Chondrocyte (in vitro differentiated cells): ENCODE measurements at places on chromosomes 16 and 17. TPM values are rescaled to one million over a fixed set of nuclear protein-coding genes. Genes with fewer than 3 reads are reported as not detected.

- DNase-seq: no peak
Measured at GRCh38 chr17:79168486-79169055, 93.9 kb downstream of the ENGASE start.

- DNase-seq: peak; percentile 62
Measured at GRCh38 chr16:50252082-50252611, 14.2 kb upstream of the ADCY7 start.

DNA sequence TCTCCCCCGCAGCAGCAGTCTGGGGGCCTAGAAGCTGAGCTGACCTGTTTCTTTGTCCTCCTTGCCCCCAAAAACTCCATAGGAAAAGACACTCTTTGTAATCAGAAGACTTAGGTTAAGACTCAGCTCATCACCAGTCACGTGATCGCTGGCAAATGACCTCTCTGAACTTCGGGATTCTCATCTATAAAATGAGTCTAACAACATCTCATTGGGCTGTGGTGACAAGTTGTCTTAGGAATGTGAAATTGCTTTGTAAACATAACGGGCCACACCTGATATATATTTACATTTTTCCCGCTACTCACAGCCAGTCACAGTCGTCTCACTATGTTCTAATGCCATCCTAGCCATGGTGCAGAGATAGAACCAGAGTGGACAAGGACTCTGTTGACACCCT is 86.0 kb upstream of the LHX1 start:
- DNase-seq: no peak

DNA sequence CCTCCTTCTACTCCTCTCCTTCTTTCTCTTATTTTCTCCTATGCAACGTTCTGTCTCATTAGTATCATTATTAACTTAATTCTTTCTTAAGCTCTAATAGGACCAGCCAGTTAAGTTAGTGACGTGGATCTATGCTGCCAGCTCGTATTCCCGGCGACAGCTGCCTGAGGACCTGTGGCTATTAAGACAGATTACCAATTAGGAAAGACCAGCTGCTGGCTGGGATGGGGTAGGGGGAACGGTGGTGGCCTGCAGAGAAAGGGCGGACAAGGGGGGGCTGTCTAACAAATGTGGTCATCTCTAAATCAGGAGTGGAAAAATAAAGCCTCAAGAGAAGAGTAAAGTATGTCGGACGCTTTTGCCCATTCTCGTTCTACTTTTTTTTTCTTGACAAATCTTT is 770 bp upstream of the MYH3 start:
- no peak for DNase-seq

- no peak for DNase-seq
Measured at GRCh38 chr17:13563866-13564265, 37.9 kb downstream of the HS3ST3A1 start.

DNA sequence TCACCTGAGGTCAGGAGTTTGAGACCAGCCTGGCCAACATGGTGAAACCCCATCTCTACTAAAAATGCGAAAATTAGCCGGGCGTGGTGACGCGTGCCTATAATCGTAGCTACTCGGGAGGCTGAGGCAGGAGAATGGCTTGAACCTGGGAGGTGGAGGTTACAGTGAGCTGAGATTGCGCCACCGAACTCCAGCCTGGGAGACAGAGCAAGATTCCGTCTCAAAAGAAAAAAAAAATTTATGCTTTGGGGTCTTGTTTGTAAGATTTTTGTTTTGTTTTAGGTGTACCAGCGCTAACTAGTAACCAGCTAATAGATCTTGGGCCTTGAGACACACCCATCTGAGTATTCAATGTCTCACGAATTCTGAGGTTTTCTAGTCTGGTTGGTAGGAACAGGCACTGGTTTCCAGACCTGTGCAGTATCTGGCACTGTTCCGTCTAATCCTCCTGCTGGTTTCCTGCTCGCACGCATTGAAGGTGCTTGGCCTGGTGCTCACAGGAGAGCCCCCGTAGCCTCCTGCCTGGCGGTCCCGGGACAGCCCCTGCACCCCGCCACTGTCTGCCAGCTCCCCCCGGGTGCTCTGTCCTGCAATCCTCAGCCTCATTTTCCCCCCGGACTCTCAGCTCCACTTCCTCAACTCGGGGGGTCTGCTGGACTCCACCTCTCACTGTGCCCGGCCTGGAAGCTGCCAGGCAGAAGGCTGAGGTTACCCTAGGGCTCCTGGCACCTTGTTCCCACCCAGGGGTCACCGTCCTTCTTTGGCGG is 10.6 kb upstream of the DUS1L start:
- no peak for DNase-seq

DNA sequence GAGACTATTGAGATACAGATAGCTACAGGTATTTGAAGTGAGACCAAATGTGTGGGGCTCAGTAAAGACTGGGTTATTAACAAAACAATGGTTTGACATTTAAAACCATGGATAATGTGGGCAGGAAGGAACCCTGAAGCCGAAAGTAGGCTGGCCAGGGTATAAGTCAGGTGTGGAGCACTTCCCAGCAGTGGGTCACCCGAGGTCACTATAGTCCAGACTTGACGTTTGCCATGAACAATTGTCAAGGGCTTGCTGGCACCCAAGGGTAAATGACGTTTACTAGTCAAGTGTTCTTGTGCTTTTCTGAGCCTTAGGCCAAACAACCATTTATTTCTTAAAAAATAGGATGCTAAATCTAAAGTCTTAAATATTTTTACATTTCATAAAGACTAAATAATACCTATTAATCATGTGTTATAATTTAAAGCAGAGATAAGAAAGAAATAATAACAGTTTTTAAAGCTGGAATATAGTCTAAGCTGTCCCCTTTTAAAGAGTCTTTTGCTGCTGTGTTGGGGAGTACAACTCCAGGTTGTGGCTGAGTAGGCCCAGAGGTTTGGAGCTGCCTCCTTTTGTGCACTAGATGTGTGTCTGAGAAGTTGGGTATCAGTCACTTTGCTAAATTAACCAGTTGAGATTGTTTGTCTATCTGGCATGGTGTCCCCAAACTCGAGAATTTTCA is 15.7 kb downstream of the ALDH3A2 start:
- DNase-seq: no peak

GRCh38 chr17:45906237-45906636 is 11.9 kb downstream of the MAPT start:
- no peak for DNase-seq

DNA sequence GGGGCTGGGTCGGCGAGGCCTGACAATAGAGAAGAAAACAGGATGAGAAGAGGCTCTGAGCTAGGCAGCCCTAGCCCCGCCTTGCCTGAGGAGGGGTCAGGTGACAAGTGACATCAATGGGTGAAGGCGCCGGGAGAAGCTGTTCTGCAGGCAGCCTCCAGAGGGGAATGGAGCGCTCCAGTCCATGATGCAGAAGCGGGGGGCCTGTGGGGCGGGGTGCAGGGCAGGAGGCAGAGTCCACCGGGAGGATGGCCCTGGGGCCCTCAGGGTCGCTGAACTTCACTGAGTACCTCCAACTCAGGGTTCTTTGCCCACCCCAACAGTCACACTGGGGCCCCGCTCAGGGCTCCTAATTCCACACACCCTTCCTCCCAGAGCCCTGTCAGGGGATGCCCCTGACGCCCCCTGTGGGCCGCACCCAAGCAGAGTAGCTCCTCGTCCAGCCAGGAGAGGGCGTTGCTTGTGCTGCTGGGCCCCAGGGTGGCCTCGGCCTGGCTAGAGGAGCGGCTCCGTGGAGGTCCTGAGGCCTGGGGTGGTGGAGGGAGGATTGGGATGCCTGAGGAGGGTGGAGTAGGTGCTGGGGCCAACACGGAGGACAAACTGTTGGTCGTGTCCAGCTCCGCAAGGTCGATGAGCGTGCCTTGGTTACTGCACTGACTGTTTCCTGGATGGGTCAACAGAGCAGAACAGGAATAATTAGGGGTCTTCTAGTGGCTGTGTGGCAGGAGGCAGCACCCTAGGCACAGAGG is 20.8 kb downstream of the GGA3 start:
- no peak for DNase-seq

GRCh38 chr17:56481659-56482058 is 111.8 kb upstream of the NOG start:
- DNase-seq: no peak

DNA sequence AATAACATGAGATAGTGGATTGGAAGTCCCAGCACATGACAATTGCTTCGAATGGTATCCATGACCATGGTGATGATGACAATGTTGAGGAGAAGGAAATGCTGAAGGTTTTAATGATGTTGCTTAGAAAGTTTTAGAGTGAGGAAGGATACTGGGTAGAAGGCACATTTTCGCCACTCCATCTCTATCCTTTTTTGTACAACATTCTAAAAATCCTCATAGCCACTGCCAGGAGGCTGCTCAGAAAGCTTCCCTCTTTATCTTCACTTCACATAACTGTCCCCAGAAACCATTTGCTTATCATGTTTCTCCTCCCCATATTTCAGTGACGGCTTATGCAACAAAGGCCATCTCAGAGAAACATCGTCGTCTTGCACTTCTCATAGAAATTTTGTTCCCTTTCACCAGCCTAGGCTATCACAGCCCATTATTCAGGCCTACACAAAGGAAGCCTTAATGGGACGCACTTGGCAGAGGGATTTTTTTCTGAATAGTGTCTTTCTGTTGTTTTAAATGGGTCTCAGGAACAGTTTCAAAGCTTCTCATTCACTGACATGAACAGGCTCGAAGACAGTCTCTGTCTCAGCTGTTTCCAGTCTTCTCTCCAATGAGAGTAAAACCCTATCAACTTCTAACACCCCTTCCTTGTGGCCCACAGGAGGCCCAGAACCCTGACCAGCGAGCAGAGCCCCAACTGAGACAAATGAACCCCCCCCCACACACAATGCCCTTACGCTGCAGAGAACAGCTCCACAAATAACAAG is 506.7 kb downstream of the HAPSTR1 start:
- no peak for DNase-seq

DNA sequence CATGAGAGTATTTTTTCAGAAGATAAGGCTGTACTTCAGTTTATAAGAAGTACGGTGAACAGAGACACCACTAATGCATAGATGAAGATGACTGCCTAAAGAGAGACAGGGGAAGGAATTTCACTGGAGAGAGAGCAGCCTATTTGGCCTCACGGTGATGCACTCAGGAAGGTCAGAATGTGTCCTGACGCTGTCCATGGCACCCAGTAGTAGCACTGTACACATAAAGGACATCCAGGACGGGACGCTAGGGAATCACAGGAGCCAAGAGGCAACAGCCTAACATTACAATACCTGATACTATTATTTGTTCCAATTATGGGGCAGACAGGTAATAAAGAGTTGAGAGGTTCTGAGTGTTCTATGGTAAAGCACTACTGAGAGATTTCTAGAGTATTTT is 24.9 kb upstream of the LRRC37A start:
- DNase-seq: no peak

GRCh38 chr17:13153036-13153435 is 135.2 kb upstream of the ELAC2 start:
- no peak for DNase-seq

GRCh38 chr17:6577686-6578263 is 21.4 kb upstream of the PITPNM3 start:
- DNase-seq: no peak

DNA sequence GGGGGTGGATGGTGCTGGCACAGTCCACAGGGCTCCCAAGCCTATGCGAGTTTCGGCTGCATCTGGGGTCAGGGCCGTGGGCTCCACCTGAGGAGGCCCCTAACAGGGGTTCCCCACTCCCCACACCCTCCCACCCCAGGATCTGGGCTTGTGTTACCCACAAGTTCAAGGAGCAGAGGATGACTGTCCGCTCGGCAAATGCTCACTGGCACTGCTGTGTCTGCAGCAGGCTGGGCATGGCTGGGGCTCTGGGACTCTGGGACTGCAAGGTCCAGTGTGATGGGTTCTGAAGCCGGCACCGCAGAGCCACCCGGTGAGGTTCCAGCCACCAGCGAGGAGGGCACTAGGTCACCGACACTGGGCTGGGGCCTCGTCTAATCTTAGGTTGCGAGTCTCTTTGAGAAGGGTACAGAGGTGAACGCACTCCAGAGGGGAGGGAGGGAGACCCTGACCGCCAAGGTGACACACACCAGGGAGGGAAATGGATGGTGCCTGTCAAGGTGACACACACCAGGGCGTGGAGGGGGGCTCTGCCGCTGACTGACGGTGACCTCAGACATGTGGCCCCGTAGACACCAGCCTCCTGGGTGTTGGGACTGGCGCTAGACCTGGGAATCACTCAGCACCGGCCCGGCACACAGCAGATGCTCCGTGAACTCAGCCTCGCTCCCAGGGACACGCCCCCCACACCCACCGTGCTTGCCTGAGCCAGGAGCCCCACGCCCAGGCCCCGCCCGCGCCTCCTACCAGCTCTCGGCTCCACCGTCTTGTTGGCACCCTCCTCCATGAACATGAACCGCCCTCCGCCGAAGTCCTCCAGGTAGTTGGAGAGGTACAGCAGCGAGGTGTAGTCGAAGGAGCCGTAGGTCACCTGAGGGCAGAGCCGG is 20.5 kb upstream of the HEXD start:
- no peak for DNase-seq

- DNase-seq: peak; percentile 42
Measured at GRCh38 chr17:34723875-34724274, 144.5 kb downstream of the TMEM132E start.

- DNase-seq: no peak
Measured at GRCh38 chr16:27301236-27301861, 12.4 kb upstream of the IL4R start.

GRCh38 chr17:3660311-3660891 is 8.0 kb downstream of the TAX1BP3 start:
- DNase-seq: no peak

GRCh38 chr16:83403761-83404160 is 404.0 kb upstream of the HSBP1 start:
- no peak for DNase-seq

DNA sequence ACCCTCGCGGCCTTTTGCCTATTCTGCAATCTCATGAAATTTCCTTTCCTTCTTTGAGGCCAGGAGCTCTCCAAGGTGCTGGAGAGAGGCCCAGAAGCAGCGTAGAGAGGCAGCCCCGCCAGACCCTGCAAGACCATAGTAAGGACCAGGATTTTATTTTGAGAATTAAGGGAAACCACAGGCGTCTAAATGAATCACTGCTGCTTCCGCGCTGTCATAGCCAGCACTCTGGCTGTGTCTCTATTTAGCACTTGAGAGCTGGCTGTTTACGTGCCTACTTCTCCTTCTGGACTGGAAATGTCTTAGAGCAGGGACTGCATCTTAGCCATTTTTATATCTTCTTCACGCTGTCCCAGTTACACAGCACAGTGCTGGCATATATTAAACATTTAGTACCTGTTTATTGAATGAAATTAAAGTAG is 37.6 kb upstream of the PIRT start:
- DNase-seq: no peak

GRCh38 chr16:9258423-9259051 is 167.1 kb downstream of the HAPSTR1 start:
- no peak for DNase-seq

The KRT31 gene
- total RNA-seq: not detected in 3 replicates

The CHST4 gene
- not detected in 3 replicates for total RNA-seq

The TNFRSF12A gene
- total RNA-seq: 156 to 177 TPM (median 165 TPM) in 3 replicates

The AGRP gene
- not detected in 3 replicates for total RNA-seq

The SLFN13 gene
- total RNA-seq: 4.5 to 5.0 TPM (median 4.9 TPM) in 3 replicates

The PHAF1 gene
- 14.0 to 18.2 TPM (median 14.9 TPM) in 3 replicates for total RNA-seq

The GJC1 gene
- total RNA-seq: 26.8 to 50.5 TPM (median 46.4 TPM) in 3 replicates

The ACSM5 gene
- total RNA-seq: 0.99 to 2.1 TPM (median 1.7 TPM) in 3 replicates

The TNS4 gene
- total RNA-seq: 0.39 TPM in 1 of 3 replicates, not detected in the others

The P2RX5 gene
- 0.18 to 1.1 TPM (median 0.30 TPM) in 3 replicates for total RNA-seq
